ENCODE measurements at places on chromosomes 3 and 15.

DNA sequence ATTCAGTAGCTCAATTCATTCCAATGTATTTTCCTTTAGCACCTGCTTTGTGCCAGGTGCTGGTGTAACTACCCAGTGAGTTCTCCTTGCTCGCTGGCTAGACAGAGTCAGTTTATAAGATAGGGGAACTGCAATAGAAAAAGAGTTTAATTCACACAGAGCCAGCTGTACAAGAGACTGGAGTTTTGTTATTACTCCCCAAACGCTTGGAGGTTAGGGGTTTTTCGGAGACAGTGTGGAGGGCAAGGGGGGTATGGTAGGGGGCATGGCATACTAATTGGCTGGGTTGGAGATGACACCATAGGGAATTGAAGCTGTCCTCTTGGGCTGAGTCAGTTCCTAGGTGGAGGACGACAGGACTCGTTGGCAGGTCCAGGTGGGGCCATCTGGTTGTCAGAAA lies 5.4 kb upstream of the CFAP91 start:
- no peak for DNase-seq

DNA sequence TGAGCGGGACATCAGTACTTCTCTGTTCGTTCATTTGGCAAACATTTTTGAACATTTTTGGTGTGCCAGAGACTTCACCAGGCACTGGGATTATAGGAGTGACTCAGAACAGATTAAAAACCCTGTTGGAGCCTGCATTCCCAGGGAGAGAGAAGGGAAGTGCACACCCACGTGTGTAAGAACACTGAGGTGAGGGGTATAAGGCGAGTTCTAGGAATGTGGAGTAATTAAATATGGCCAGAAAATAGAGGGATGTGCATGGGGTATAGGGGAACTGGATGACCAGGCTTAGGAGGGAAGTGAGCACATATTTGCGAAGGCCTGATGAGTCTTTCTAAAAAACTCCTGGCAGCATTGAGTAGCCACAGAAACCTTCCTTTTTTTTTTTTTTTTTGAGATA lies 401.2 kb upstream of the C2CD4B start:
- DNase-seq = no peak

- no peak for DNase-seq
Measured at GRCh38 chr3:53775834-53776251, 70.4 kb downstream of the CHDH start.

DNA sequence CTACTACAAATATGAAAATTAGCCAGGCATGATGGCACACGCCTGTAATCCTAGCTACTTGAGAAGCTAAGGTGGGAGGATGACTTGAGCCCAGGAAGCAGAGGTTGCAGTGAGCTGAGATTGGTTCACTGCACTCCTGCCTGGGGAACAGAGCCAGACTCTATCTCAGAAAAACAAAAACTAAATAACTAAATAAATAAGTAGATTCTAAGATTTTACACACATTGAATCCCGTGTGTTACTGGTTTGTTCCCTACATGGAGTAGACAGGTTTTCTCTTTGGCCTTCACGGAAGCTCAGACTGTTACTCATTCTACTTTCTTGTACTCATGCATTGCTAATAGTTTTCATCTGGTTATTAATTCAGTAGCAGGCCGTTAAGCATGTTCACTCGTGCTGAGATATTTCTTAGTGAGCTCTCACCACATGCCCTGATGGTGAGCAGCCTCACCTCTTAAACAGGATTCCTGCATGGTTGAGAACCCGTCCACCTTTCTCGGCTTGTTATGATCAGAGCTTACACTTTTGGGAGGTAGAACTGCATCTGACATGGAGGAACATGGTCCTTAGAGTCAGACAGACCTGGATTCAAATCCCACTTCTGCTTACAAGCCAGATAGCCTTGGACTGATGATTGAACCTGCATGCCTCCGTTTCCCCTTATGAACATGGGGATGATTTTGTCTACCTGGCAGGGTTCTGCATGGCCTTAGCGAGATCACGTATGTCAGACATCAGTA lies 49.1 kb downstream of the CMTM7 start:
- no peak for DNase-seq

GRCh38 chr3:183987000-183987600 lies 30.6 kb downstream of the ABCC5 start:
- DNase-seq = no peak

DNA sequence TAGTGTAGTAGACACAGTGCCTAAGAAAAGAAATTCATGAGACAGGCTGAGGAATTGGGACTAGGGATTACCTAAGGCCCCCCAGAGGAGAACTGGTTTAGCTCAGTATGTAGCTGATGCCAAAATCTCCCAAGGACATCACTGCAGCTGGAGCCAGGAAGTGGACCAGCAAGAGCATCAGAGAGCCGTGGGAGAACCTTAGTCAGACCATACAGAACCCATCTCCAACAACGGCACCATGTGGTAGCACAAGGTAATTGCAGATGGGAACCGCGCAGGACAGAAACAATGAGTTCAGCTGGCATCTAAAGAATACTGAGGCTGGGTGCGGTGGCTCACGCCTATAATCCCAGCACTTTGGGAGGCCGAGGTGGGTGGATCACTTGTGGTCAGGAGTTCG lies 81.7 kb downstream of the WNT5A start:
- no peak for DNase-seq

- DNase-seq = no peak
Measured at GRCh38 chr3:74789111-74789510, 174.7 kb upstream of the CNTN3 start.

DNA sequence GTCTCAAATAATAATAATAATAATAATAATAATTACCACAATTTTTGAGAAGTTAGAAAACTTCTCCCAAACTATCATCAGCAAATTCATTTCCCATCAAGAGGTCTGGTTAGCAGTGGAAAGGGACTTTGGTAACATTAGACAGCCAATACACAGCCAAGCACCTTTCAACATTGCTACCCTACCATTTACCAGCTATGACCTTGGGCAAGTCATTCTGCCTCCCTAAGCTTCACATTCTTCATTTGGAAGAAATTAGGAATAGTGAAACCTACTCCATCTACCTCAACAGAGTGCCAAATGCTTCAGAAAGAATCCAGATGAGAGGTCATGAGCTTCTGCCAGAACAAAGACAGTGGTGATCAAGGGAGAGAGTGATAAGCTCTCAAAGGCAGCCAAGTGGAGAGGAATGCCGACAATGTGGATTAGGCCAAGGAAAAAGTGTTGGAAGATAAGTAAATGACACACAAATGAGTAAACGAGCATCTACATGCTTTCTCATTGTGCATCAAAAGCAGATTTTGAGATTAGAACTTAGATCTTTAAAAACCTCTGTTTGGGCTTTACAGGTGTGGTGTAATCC lies 42.9 kb upstream of the LPP start:
- no peak for DNase-seq

DNA sequence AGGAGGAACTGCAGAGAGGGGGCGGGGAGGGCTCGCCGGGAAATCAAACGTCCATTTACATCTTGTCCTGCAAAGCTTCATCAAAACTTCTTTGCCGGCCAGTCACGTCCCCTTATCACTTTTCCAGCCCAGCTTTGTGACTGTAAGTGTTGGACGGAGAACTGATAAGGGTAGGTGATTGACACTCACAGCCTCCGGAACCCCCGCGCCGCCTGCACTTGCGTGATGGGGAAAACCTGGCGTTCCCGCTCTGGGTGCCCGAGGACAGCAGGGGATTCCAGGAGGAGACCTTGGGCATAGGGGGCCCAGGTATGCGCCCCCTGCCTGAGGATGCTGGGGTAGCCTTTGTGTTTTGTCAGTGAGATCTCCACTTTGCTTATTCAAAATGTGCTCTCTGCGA lies 72.8 kb upstream of the ANKRD34C start:
- no peak for DNase-seq

- DNase-seq = no peak
Measured at GRCh38 chr3:184924547-184924946, 112.6 kb downstream of the VPS8 start.

GRCh38 chr15:66698318-66698961 lies 3.6 kb upstream of the SMAD6 start:
- DNase-seq = peak; percentile 82

Measured in suppressor macrophage (primary cell).